ENCODE measurements at places on chromosomes 1 and 21.

- no peak for ATAC-seq
Observed at GRCh38 chr1:33494929-33495328, 22.5 kb downstream of the ZSCAN20 start.

- no peak for ATAC-seq
Observed at GRCh38 chr1:153342178-153342577, 6.5 kb downstream of the PGLYRP4 start.

DNA sequence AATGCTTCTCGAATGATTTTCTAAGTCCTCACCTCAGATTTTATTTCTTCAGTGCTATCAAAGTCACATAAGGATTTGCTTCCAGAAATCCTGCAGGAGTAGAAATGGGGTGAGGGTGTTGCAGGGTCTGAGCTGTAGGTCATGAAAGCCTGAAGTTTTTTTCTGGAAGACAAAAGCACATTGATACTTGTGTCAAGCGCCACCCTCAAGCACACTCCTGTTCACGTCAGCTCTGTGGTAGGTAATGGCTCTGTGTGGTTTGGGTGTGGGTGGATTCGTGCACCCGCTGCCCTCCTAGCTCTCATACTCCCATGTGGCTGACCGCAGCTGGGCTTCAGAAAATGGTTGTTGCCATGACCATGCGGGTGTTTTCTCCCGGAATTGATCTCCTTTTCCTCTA lies 39.9 kb downstream of the AKNAD1 start:
- peak; percentile 16 for ATAC-seq

- no peak for ATAC-seq
Observed at GRCh38 chr1:213419401-213420030, 368.5 kb downstream of the RPS6KC1 start.

- ATAC-seq = no peak
Observed at GRCh38 chr1:96104906-96105305, 616.7 kb upstream of the PTBP2 start.

- ATAC-seq = no peak
Observed at GRCh38 chr1:3333903-3334302, 120.6 kb upstream of the ARHGEF16 start.

GRCh38 chr1:47210666-47211065 lies 20.8 kb upstream of the PDZK1IP1 start:
- ATAC-seq = no peak

- no peak for ATAC-seq
Observed at GRCh38 chr1:151377150-151377884, 4.8 kb upstream of the SELENBP1 start.

- ATAC-seq = peak; percentile 22
Observed at GRCh38 chr1:103516693-103517092, 8.8 kb upstream of the RNPC3 start.

DNA sequence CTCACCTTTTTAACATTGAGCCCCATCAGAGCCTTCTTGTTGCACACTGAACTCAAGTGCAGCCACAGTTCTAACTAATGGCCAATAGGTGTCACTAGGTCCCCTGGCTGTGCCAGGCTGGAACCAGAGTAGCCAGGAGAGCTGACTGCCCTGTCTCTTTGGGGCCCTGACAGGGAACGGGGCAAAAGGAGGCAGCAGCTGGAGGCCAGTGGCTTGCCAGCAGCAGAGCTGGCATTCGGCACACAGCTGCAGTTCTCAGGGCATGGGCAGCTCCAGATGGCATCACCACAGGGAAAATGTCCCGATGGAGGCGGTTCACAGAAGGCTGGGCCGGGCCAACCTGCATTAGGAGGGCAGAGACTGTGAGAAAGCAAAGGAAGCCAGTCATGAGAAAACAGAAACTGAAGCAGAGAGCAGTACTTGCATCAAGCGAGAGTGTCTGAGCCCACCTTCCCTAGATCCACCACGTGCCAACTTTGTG lies 188.6 kb downstream of the FCRL5 start:
- ATAC-seq = peak; percentile 98

GRCh38 chr1:229664133-229664689 lies 38.2 kb downstream of the URB2 start:
- peak; percentile 16 for ATAC-seq

GRCh38 chr21:14686466-14687267 lies 140.6 kb upstream of the SAMSN1 start:
- no peak for ATAC-seq

DNA sequence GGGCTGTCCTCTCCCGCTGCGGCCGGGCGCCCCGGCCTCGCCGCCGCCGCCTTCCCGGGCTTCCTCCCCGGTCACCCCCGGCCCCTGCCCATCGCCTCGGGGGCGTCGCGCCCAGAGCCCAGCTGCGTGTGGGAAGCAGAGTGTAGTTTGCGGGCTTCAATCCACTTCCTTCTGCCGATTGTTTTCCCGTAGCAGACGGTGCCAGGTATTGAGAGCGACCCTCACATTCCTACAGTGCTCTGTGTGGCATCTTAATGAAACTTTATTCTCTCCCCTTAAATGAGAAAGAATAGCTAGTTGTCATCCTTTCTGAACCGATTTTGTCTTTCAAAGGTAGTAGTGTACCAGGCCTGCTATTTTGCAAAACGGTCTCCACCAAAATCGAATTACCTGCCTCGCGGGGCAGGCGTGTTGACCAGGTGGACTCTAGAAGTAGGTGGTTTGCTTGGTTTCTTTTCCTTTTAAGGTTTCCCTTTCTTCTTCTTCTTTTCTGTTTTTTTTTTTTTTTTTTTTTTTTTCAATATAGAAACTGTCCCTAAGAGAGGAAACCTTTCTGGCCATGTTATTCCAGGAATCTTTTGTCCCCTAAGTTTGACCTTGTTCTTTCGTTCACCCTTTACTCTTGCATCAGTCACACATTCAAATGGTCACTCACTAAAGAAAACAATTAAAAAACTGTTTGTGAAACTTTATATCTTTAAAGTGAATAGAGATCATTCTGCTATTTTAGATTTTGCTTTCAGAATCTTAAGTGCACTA lies 881 bp downstream of the USP25 start:
- ATAC-seq = peak; percentile 32

GRCh38 chr1:29868096-29868495 lies 631.8 kb downstream of the PTPRU start:
- no peak for ATAC-seq

DNA sequence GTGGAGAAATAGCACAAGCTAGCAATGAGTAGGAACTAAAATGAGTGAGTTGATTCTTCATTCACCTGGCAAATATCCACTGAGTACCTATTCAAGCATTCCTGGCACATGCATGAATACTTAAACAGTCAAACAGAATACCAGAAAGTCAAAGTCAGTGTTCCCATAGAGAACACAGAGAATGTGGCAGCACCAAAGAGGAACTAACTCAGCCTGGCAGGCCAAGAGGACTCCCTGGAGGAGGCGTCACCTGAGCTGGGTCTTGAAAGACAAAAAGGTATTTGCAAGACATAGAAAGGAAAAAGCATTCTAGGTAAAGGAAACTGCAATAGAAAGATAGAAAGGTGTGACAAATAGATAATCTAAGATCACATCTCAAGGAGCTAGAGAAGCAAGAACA lies 49.7 kb downstream of the DMRTA2 start:
- no peak for ATAC-seq

- ATAC-seq = no peak
Observed at GRCh38 chr1:91138959-91139358, 117.1 kb upstream of the ZNF644 start.

- no peak for ATAC-seq
Observed at GRCh38 chr1:38865112-38865715, 5.6 kb upstream of the RRAGC start.

DNA sequence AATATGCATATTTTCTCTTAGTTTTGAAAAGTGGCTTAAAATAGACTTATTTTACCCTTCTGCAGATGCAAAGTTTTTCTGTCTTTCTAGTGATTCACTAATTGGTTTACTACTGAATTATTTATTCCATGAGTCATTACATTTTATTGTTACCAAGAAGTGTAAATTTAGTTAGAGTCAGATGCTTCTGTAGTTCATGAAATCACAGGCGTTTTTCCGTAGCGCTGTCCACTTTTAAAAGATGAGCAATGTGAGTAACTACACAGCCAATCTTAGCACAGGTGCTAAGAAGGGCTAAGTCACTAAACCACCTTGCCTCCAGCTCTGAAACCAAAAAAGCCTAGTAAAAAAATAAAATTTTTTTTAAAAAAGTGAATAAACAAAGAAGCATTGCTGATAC lies 24.7 kb downstream of the RGS13 start:
- ATAC-seq = no peak

- ATAC-seq = no peak
Observed at GRCh38 chr21:34362670-34363069, 1.1 kb upstream of the KCNE2 start.

- ATAC-seq = no peak
Observed at GRCh38 chr1:1089731-1090423, 15.8 kb upstream of the RNF223 start.

GRCh38 chr1:206081856-206082255 lies 28.9 kb downstream of the RHEX start:
- no peak for ATAC-seq

GRCh38 chr21:15645830-15646229 lies 84.0 kb upstream of the USP25 start:
- no peak for ATAC-seq

DNA sequence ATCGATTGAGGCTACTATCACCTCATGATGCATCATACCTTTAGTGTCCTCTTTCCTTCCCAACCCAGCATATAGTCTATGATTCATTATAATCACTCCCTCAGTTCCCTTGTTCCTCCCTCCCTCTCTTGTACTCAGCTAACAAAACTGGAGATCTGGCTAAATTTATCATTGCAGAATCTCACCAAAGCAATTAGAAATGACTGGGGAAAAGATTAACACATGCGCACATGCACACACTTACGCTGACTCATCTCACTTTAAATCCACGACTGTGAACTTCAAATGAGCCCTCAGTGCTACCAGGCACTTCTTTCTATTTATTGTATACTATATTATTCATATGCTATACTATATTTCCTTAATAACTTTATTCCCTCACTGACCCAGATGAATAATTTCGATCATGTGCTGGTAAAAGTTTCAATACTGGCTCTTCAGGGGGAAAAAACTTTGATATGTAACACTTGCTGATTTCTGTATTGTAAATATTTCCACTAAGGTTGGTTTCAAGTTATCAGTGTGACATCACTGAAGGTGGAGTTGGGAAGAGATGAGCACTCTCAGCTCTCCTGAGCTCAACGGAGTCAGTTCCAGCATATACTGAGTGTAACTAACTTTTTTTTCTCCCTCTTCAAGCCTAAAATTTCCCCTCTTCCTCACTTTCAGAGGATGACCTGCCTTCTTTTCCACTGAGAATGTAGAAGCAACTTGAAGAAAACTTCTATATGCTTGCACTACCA lies 613.7 kb upstream of the B3GALT2 start:
- ATAC-seq = peak; percentile 90

DNA sequence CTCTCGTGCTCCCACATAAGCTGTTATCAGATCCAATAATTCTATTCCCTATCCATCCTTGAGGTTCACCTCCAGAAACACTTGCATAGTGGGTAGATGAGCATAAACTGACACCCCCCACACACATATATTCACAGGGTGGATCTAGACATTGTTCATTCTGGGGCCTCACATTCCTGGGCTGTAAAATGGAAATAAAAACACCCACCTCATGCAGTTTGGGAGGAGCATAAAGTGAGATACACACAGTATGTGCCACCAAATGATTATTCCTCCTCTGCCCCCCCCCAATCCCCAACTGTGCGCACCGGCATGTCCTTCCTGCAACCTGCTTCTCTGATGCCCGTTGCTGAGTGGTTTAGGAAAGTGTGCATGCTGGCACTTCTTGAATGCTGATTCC lies 17.9 kb downstream of the PRDM15 start:
- no peak for ATAC-seq

- ATAC-seq = no peak
Observed at GRCh38 chr1:119204197-119204960, 63.9 kb upstream of the WARS2 start.

GRCh38 chr1:94535095-94535494 lies 6.5 kb downstream of the F3 start:
- no peak for ATAC-seq

- ATAC-seq = no peak
Observed at GRCh38 chr1:119919241-119919640, 22.9 kb upstream of the ADAM30 start.

GRCh38 chr1:26084091-26084561 lies 16.7 kb upstream of the TRIM63 start:
- ATAC-seq = no peak

- ATAC-seq = peak; percentile 88
Observed at GRCh38 chr1:96845464-96845863, 123.9 kb downstream of the PTBP2 start.

- peak; percentile 77 for ATAC-seq
Observed at GRCh38 chr21:35399002-35399530, 350.0 kb upstream of the RUNX1 start.

DNA sequence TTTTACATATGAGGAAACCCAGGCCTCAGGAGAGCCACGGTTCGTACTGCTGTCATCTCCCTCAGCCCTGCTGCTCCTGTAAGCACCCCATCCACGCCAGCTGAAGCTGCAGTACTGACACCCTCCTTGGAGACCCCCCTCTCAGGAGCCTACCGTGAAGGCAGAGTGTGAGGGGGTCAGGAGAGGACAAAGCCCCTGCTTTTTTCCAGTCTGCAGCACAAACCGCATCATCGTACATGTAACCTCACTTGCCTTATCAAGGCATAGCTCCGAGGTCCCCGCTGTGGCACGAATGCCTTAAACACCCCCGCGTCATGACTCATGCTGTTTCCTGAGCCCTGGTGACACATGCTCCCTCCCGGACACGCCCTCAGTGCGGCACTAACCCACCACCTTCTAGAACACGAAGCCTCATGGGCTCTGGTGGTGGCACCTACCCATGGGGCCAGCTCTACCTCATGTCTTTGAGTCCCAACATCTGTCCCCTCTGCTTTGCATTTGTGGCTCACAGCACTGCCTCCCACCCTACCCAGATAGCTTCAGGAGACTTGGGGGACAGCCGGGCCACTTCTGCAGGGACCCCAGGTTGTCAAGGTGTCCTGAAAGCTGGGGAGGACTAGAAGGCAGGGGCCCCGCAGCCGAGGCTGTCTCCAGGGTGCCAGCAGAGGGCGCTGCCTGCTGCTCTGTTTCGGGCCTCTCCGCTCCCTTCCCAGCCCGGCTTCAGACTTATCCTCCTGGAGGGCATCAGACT lies 4.9 kb downstream of the SH3BGRL3 start:
- peak; percentile 69 for ATAC-seq

GRCh38 chr1:155657463-155657862 lies 31.1 kb downstream of the YY1AP1 start:
- ATAC-seq = no peak

GRCh38 chr1:83928396-83928795 lies 70.5 kb downstream of the TTLL7 start:
- ATAC-seq = no peak

DNA sequence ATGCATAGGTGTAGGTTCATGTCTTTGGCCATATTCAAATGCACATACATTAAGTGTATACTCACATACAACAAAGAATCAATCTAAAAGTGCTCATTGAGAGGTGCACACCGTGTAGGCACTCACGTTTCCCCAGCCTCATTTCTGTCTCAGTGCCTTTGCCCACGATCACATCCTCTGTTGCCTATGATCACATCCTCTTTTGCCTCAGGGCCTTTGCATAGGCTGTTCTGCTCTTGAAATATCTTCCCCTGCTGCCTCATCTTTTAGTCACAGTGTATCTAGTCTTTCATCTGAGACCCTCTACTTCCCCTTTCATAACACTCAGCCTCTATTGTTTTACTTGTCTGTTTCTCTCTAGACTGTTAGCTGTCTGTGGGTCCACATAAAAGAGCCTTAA lies 69.3 kb downstream of the FOXD2 start:
- ATAC-seq = no peak

GRCh38 chr1:20683614-20684013 lies 22.4 kb upstream of the DDOST start:
- ATAC-seq = no peak

All from SK-N-SH treated with all-trans-retinoic acid at 6 μM for 48 hours (cell line).